ENCODE measurements at places on chromosomes 7 and 10.

- DNase-seq: no peak
These were observed 100.8 kb downstream of the DNAJB6 start for GRCh38 chr7:157437519-157438061.

DNA sequence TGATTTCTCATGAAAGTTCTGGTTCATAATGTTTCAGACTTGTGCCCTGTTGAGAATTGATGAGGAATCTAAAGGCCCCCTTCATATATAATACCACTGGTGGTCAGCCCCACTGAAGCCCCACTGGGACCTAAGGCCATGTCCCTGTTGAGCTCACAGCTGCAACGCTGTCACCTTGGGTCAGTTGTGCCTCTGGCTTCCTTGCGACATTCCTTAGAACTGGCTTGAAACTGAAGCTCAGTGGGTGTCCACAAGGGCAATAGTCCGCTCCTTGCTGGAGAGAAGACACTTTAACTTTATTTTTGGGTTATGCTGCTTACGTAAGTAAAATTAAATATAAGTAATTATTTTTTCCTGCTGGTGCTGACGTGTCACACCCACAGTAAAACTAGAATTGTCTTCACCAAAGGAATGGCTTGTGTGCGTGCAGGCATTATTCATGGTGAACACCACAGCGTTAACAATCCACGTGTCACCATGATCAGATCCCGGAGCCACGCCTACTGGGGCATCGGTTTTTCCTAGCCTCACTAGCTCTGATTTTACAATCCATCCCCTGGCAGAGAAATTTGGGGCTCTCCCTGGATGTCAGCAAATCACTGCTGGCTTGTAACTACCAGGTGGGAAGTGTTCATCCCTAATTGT lies 66.5 kb downstream of the BICC1 start:
- DNase-seq: no peak

DNA sequence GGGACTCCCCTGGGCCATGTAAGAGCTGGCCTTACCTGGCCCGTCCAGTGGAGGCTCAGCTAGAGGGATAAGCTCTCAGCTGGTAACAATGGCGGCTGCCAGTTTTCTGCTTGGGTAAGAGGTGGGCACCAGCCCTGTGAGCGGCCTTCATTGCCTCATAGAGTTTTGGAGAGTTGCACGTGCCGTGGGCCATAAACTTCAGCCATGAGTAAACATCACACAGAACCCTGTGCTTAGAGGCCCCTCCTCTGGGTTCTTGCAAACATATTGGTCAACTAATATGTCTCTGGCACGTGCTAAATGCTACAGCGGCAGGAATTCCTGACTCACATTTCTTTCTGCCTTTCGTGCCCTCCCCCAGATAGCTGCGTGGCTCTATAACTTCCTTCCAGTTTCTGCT lies 103.9 kb upstream of the LEP start:
- DNase-seq: no peak

DNA sequence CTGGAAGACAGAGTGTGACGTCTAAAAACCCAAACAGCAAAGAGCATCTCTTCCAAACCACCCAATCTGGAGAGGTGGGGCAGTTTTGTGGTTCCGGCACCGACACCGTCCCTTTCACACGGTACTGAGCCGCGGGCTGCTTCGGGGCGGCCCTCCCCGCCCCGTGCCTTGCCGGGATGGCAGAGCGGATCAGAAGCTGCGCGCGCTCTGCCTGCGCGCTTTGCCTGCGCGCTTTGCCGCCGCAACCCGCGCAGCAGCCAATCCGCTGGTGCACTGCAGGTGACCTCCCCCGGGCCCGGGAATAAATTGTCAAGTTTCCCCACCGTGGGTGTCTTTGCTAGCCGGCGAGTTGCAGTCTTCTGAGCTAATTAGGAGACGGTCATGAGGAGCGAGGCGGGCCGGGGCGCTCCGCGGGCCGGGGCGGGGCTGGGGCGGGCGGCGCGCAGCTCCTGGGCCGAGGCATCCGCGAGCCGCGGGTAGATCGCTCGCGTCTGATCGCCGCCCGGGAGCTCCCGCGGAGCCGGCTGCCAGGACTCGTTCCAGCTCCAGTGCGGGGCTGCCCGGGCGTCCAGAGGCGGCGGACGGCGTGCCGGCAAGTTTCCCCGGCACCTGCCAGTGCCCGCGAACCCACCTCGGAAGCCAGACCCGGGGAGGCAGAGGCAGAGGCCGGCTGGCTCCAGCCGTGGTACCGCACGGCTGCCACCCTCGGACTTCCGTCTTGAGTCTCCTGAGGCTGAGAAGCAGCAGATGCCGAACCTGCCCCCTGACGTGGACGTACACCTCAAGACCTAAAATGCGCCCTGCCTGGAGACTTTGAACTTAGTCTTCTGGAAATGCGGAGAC lies 536.0 kb upstream of the GALNT17 start:
- no peak for DNase-seq

GRCh38 chr7:108418946-108419345 lies 37.3 kb downstream of the NRCAM start:
- no peak for DNase-seq

All from amygdala (tissue), 56 donors.